ENCODE measurements at places on chromosomes 12 and 14.
A peak's percentile ranks its signal among the peaks of the same experiment; 100 is the strongest.

DNA sequence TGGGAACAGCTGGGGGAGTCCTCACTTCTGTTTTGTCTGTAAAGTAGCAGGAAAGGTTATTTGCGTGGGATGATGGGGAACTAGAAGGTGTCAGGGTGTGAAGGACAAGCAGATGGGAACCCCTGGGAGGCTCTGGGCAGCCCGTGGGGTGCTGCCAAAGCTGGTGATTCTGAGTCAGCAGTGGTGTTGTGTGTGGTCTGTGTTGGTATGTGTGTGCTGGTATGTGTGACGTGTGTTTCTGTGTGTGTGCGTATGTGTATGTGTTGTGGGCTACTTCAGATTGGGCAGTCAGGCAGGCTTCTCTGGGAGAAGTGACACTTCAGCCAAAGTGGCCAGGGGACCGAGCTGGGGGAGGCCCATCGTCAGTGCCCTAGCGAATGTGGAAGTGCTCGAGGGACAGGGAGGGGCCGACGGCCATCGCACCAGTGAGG lies 15.3 kb upstream of the BDKRB2 start:
- DNase-seq, result no peak

DNA sequence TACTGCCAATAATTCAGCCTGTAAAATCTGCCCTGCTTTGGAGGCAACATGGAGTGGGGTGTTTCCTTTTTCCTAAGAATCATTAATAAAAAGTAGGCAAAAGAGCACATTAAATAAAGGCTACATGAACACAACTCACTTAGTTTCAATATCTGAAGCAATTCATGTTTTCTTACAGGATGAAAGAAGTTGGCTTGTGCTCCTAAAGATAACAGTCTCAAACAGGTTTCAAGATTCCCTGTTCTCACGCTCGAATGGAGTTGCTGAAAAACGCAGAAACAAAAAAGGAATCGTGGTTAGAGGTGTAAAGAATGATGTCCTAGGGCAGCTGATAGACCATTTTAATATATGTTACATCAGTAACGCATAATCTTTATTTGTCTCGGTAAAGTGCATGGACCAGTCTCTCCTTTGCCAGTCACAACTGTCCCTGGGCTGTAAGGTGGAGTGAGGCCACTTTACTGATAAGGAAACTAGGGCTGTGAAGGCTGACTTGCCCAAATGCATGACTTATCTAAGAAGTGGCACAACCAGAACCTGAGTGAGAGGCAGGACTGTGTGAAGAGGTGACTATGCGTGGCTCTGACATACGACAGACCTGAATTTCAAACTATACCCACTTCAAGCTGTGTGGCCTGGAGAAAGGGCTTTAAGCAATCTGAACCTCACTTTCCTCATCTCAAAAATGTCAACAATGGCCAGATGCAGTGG lies 12.6 kb downstream of the GIT2 start:
- DNase-seq, result no peak

- DNase-seq, result no peak
These were observed 112.7 kb downstream of the SCARB1 start for GRCh38 chr12:124750787-124751471.

GRCh38 chr14:61813096-61813606 lies 50.9 kb downstream of the SNAPC1 start:
- no peak for DNase-seq

- DNase-seq, result peak; percentile 51
These were observed 21.3 kb upstream of the RFLNA start for GRCh38 chr12:124273630-124274029.

DNA sequence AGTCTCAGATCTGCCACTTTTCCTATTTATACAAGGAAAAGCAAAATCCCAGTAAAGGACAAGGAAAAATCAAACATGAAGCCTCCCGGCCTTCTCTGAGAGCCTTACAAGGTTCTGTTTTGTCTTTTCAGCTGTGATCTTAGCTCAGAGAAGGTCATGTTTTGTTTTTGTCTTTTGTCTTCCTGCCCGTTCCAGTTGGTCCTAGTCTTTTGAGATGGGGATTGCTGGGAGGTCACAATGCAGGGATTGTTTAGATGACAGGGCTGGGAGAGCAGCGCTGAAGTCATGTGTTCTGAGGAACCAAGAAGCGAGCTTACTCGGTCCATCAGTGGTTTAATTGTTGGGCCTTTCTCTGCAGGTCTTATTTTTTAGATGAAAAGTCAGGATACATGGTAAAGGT lies 6.0 kb downstream of the PLEKHH1 start:
- DNase-seq, result no peak

DNA sequence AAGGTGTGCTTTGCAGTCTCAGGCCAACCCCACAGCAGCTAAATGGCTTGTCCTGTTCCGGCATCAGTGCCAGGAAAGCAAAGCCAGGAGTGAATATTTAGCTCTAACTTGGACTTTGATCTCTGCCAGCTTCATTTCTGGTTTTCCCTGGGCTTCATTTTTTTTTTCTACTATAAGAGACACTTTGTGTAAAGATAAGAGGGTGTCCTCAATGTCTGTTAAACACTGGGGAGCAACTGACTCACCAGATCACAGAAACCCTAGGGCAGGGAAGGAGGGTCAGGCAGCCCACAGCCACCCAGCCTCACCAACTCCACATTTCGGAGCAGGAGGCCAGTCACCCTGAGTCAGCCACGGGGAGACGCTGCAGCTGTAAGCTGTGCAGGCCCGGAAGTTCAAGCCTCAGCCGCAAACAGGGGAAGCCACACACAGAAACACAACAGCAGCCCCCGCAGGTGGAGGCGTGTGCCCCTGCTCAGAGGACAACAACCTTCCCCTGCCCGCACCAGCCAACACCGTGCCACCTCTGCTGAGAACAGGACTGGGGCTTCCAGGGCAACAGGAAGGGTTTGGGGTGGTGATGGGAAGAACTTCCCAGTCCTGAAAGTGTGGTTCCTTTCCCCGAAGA lies 6.3 kb downstream of the TNFRSF1A start:
- peak; percentile 94 for DNase-seq

- DNase-seq, result no peak
These were observed 435.0 kb downstream of the GXYLT1 start for GRCh38 chr12:41709463-41710285.

DNA sequence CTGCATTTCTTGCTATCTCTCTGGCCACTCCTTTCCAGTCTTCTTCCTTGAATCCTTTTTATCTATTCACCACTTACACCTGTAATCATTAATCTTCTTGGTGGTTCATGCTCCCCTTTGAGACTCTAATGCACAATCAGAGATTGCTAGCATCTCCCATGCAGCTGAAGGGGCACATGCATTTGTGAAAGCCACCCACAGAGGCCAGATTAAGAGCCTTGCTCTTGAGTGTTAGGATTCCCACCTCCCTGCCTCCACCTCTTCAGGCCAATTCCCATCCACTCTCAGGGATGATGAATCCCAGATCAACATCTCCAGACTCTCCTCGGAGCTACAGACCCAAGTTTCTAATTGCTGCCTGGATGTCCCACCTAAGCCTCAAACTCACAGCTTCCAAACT lies 19.4 kb upstream of the KRT18 start:
- no peak for DNase-seq

- DNase-seq, result no peak
These were observed 14.0 kb upstream of the RIPK3 start for GRCh38 chr14:24353559-24354481.

GRCh38 chr12:59357811-59358210 lies 238.0 kb upstream of the SLC16A7 start:
- DNase-seq, result no peak

- DNase-seq, result no peak
These were observed 96.5 kb downstream of the UNC79 start for GRCh38 chr14:93527203-93527607.

DNA sequence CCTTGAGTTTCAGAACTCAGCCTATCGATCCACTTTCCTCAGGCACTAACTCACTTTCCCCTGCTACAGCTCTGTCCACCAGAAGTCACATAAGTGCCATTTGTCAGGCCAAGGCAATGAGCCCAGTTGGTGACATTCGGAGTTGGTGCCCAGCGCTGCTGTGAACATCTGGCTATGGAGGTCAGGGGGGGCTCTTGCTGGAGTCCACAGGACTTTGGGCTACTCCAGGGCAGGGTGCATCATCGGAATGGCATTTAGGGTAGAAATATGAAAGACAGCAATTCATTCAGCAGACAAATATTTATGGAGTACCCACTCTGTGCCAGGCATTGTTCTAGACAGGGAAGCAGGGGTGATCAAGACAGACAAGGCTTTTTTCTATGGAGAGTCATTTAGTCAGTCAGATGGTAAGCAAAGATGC lies 1.5 kb upstream of the PPP1CC start:
- no peak for DNase-seq

GRCh38 chr12:117580718-117581062 lies 219.3 kb upstream of the NOS1 start:
- peak; percentile 90 for DNase-seq

- no peak for DNase-seq
These were observed 28.7 kb downstream of the SIX6 start for GRCh38 chr14:60537663-60538062.

- DNase-seq, result no peak
These were observed 8.4 kb upstream of the ACVRL1 start for GRCh38 chr12:51898937-51899336.

DNA sequence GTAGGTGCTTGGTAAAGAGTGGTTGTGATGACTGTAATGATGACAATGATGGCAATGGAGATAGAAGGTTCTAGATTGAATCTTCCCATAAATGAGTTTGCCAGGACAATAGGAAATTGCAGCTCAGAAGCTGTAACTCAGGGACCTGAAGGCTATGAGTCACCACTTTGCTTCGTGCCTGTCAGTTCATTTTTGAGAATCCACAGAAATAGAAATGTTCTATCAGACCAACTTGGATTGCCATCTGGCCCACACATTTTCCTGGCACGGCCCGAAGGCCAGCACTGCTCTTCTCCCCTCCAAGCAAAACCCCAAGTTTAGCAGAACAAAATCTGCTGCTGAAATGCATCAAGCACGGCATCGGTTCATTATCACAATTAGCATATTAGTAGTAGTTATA lies 1127.0 kb downstream of the BCL11B start:
- no peak for DNase-seq

DNA sequence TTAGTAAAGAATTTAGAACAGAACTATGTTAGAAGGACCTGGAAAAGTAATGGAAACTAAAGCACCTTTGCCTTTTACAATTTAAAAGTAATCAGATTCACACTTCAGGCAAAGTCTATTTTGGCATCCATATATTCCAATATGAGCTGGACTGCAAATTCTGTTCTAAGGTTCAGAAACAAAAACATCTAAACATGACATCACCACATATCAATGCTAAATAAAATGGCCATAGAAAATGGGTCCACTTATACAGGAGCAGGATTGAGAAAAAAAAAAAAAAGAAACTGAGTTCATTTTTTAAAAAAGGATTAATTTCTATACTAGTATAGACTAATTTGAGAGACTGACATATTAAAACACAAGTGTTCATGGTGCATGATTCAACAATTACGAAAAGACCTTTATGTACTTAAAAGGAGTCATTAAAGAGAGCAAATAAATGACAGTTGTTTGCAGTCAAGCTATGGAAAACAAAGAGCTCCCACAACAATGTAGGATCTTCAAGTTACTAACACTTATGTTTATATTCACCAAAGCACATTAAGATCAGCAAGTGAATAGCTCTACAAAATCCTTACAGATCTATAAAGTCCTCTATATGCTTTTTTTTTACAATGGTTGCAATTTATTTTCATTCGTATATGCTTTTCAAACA lies 45.7 kb downstream of the DICER1 start:
- DNase-seq, result no peak

- DNase-seq, result no peak
These were observed 250.0 kb downstream of the MED13L start for GRCh38 chr12:116027551-116027821.

GRCh38 chr12:91331371-91331770 lies 148.8 kb upstream of the DCN start:
- DNase-seq, result no peak
